T1000 (cell line): ENCODE measurements at places on chromosomes 6 and 20.

- no peak for DNase-seq
Measured at GRCh38 chr20:6519556-6519955, 247.9 kb upstream of the BMP2 start.

- peak; percentile 30 for DNase-seq
Measured at GRCh38 chr20:31543966-31544598, 29.8 kb downstream of the HM13 start.

- DNase-seq, result peak; percentile 17
Measured at GRCh38 chr6:153129873-153130514, 1.1 kb downstream of the RGS17 start.

DNA sequence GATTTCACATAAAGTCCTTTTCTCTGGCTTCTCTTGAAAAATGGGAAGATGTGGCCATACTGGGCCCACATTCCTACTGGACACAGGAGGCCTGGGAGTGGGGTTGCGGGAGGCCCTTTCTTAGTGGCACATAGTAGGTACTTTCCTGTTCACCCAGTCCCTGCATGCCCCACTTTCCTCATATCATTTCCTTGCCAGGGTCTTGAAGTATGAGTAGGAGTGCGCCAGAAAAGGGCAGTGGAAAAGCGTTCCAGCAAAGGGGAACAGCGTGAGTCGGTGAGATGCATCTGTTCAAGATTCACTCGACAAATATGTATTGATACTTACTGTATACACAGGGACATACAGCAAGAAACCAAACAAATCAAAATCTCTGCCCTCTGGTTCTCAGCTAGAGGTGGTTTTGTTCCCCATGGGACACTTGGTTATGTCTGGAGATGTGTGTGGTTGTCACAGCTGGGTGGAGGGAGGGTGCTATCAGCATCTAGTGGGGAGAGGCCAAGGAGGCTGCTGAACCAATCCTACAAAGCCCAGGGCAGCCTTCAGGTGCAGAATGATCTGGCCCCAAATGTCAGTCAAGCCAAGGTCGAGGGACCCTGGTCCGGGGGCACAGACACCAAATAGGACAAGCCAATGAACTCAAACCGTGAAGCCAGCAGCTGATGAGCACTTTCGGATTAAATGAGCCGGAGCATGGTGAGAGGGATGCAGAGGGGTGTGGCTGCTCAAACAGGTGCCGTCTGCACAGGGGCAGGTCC lies 151.4 kb downstream of the CEBPB start:
- DNase-seq, result no peak

DNA sequence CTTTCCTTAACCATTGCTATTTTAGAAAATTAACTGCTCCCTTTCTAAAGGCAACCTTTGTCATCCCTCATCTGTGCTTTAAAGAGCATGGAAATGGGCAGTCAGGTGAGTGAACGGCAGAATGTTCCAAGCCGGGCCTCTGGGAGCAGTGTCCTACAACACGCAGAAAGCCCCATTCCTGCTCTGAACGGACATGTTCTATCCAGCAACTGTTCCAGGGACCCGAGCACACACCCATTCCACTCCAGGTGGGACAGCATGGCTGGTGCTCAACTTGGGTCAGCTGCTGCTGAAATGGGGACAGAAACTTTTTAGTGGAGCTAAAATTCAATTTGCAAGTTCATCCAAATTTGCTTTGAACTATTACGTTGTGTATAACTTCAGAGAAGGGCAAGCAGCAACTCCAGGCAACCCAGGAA lies 26.7 kb downstream of the DIDO1 start:
- DNase-seq, result no peak

GRCh38 chr20:31861135-31861384 lies 9.3 kb downstream of the DUSP15 start:
- no peak for DNase-seq

- DNase-seq, result no peak
Measured at GRCh38 chr6:36336208-36336710, 429 bp downstream of the BNIP5 start.

DNA sequence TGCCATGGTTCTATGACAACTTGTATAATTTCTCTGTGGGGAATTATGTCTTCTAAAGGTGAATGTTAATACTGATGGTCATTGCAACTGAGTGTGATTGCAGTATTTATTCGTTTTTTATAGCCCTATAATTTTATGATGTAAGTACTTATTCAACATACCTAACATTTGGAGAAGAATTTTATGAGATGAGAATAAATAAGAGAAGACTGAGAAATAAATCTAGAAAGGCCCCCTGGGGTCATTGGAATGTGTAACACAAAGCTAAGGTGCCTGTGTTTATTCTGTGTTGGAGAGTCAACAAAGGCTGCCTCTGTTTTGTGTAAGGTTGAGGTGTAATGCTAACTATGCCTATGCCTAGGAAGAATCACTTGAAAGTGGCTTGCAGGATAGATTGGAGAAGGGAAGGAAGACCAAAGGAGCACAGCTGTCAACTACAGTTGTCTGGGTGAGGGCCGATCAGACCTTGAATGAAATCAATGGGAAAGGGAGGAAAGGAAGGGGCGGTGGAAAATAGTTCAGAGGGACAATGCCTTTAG lies 1076.7 kb downstream of the KIF16B start:
- no peak for DNase-seq
